ENCODE measurements at places on chromosomes 4 and X.

DNA sequence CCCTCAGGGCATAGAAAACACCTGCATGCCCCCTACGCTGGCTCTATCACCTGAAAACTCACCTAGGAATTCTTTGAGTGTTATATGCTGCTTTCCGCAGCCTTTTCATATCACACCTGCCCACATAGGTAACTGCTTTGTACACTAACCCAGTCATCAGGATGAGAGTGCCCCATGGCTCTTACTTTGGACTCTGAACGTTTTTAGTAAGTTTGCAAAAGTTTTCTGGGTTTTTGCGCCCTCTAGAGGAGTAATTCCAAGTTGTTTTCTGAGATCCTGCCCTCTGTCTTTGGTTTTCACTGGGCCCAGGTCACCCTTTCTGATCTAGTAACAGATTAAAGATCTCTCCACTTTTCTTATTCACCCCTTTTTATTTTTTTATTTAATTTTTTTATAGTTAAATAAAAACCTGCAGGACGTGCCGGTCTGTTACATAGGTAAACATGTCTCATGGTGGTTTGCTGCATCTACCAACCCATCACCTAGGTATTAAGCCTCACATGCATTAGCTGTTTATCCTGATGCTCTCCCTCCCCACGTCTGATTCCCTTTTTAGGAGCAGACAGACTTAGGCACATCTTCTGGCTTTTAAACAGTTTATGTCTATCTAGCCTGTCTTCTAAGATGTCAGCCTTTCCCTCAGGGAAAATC, 139.2 kb downstream of the NWD2 start:
- no peak for DNase-seq

GRCh38 chr4:169582706-169583105, 29.7 kb downstream of the NEK1 start:
- DNase-seq: peak; percentile 53

GRCh38 chr4:6281436-6282313, 12.0 kb downstream of the WFS1 start:
- DNase-seq: no peak

DNA sequence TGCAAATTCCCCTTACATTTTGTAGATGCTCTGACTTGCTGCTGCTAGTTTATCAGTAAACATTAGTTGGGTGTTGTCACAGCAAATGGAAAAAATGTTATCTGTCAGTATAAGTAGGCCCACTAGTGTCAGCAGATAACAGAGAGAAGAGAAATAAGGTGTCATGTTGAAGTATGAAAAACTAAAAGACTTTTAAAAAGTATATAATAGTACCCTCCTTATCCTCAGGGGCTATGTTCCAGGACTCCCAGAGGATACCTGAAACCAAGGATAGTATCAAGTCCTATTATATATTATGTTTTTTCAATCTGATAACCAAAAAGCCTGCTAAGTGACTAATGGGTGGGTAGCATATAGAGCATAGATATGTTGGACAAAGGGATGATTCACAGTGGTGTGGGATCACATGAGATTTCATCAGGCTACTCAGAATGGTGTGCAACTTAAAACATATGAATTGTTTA, 11.6 kb upstream of the BMP2K start:
- DNase-seq: peak; percentile 65

DNA sequence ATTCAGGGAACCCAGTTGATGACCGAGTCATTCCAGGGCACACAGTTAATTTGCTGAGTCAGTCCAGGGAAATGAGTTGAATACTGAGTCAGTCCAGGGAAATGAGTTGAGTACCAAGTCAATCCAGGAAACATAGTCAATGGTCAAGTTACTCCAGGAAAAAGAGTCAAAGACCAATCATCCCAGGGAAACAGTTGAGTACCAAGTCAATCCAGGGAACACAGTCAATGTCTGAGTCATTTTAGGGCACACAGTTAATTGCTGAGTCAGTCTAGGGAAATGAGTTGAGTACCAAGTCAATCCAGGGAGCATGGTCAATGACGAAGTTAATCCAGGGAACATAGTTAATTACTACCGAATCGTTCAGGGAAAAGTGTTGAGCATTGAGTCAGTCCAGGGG, 754.4 kb downstream of the NLGN4X start:
- DNase-seq: no peak

- no peak for DNase-seq
Measured at GRCh38 chr4:85544751-85545150, 69.8 kb downstream of the ARHGAP24 start.

GRCh38 chrX:41382714-41383645, 49.0 kb downstream of the DDX3X start:
- peak; percentile 36 for DNase-seq

DNA sequence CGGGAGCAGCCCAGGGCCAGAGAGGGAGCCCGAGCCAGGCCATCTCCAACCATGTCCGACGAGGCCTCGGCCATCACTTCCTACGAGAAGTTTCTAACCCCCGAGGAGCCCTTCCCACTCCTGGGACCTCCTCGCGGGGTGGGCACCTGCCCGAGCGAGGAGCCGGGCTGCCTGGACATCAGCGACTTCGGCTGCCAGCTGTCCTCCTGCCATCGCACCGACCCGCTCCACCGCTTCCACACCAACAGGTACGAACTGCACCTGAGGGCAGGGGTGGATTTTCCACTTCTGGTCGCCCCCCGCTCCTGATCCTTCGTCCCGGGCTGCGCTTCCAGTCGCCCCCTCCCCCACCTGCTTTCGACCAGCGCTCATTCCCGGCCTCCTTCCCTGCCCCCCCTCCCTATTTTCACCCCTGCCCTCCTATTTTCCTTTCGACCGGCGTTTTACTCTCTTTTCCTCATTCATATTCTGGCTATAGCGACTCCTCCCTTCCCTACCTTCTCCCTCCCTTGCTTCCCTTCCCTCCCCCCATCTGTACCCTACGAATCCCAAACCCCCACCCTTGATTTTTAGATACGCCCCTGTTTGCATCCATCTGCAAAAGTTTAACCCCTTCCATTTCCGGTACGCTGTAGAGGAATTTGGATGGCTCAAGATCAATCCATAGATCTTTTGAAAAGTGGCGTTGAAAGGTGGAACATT, 633 bp downstream of the FAM199X start:
- no peak for DNase-seq

DNA sequence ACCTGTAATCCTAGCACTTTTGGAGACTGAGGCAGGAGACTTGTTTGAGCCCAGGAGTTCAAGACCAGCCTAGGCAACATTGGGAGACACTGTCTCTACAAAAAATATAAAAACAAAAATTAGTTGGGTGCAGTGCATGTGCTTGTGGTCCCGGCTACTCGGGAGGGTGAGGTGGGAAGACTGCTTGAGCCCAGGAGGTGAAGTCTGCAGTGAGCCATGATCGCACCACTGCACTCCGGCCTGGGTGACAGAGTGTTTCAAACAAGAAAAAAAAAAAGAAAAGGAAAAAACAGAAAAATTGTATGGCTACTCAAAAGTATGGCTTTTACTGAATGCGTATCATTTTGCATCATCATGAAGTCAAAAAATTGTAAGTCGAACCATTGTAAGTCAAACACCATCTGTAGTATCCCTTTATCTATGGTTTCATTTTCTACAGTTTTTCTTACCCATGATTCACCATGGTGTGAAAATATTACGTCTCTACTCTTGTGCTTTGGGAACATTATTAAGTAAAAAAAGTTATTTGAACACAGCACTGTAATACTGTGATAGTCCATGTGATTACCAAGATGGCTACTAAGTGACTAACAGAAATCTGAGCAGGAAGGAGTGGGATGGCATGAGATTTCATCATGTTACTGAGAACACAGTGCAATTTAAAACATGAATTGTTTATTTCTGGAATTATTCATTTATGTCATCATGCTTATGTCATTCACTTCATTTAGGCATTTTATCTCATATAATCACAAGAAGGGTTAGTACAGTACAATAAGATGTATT, 26.5 kb upstream of the MANBA start:
- peak; percentile 53 for DNase-seq

- no peak for DNase-seq
Measured at GRCh38 chr4:47945930-47946726, 31.7 kb upstream of the NFXL1 start.

GRCh38 chrX:102491766-102492165, 20.2 kb upstream of the TCP11X2 start:
- no peak for DNase-seq

- peak; percentile 82 for DNase-seq
Measured at GRCh38 chr4:185839194-185839712, 27.3 kb upstream of the SORBS2 start.

GRCh38 chrX:12441381-12442128, 303.3 kb downstream of the FRMPD4 start:
- peak; percentile 80 for DNase-seq

GRCh38 chr4:38610521-38610920, 53.5 kb upstream of the KLF3 start:
- no peak for DNase-seq

- no peak for DNase-seq
Measured at GRCh38 chrX:103513476-103514108, 5.7 kb downstream of the RAB40A start.

GRCh38 chr4:159117564-159117963, 14.7 kb downstream of the RAPGEF2 start:
- no peak for DNase-seq

DNA sequence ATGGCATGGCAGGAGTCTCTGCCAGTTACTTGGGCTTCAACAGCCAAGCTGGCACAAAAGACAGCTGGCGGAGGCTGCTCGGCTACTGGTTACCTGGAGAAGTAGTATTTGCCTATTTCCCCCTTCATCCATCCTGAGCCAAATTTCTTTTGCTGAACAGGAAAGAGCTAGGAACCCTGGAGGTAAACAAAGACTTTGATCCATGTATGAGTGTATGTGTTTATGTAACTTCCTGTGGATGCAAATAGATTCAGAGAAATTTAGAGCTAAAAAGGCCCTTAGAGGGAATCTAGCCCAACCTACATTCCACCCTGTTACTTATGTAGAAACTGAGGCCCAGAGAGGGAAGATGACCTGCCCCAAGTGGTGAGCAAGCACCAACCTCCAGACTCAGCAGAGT, 11.2 kb downstream of the AWAT2 start:
- no peak for DNase-seq

DNA sequence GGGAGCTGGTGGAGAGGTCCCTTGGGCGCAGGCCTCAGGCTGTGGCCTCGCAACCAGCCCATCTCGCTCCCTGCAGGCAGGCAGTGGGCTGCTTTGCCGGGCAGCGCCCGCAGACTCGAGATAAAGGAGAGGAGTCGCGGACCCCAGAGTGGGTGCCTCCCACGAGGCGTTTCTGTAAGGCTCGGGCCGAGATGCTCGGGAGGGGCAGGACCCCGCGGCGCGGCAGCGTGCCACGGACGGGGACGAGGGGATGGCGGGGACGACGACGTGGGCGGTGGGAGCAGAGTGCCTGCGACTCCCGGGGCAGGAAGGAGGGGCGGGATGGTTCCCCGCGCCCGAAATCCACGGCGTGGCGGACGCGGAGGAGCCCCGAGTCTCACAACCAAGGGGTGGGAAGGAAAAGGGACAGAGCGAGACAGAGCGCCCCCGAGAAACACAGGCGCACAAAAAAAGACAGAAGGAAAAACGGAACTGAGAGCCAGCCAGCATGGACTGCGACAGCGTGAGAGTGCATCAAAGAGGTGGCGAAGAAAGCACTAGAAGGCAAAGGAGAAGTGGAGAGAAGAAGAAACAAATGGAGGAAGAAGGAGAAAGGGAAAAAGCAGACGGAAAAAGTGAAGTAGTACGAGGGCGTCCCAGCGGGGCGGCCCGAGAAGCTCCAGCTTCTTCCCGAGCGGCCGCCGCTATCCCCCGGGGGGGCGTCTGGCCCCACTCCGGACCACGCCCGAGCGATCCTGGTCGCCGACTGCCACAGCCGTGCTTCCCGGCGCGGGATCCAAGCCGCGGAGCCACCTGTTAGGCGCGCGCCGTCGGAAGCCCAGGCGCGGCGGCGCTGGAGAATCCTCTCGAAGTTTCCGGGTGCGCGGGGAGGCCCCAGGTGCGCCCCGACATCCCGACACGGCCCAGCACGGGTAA, 1.5 kb downstream of the BEND4 start:
- DNase-seq: no peak

DNA sequence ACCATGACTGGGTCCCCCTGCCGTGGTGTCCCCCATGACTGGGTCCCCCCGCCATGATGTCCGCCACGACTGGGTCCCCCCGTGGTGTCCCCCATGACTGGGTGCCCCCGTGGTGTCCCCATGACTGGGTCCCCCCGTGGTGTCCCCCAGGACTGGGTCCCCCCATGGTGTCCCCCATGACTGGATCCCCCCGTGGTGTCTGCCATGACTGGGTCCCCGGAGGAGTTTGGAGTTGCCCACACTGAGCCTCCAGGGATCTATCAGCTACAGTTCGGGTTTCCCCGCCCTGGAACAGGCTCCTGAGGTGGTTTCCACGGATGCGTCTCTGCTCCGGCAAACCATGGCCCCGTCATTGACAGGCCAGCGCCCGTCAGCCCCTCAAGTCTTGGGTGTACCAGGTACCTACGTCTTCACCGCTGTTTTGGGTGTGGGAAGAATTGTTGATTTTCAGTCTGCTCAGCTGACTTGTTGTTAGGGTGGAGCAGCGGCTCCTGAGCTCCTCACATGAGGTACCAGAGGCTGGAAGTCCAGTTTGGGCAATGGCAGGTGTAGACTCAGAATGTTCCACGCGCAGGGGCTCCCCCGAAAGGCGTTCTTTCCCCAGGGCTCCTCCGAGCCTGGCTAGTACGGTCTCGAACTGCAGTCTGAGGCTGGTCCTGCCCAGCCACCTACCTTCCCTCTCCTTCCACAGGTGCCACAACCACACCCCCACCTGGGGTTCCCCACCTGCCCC, 8.3 kb upstream of the PDE6B start:
- DNase-seq: no peak

GRCh38 chrX:9997041-9997440, 29.9 kb downstream of the CLDN34 start:
- no peak for DNase-seq

- DNase-seq: no peak
Measured at GRCh38 chrX:155893521-155893920, 12.4 kb downstream of the VAMP7 start.

DNA sequence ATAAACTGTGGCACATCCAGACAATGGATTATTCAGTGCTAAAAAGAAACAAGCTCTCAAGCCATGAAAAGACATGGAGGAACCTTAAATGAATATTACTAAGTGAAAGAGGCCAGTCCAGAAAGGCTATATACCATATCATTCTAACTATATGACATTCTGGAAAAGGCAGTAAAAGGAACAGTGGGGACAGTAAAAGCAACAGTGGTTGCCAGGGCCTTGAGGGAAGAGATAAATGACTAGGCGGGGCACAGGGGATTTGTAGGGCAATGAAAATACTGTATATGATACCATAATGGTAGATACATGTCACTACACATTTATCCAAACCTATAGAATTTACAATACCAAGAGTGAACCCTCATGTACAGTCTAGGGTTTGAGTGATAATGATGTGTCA, 115.3 kb downstream of the ATP8A1 start:
- DNase-seq: no peak
